ENCODE measurements at places on chromosomes 3 and 15.

DNA sequence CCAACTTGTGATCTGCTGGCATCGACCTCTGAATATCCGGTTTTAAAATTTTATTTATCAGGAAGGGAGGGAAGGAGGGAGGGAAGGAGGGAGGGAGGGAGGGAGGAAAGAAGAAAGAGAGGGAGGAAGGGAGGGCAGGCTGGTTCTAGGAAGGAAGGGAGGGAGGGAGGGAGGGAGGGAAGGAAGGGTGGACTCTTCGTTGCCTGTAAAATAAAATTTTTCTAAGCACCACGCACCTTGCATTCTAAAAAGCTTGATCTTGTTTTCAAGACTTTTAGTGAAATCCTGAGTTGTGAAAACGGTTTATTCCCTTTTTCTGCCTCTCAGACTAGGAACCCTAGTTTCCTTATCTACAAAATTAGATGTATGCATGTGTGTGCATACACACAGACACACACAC is 101.7 kb upstream of the RAP2B start:
- DNase-seq = no peak

- DNase-seq = no peak
Observed at GRCh38 chr3:12462159-12462947, 21.9 kb upstream of the TSEN2 start.

- no peak for DNase-seq
Observed at GRCh38 chr3:76051145-76051544, 265.8 kb upstream of the ZNF717 start.

DNA sequence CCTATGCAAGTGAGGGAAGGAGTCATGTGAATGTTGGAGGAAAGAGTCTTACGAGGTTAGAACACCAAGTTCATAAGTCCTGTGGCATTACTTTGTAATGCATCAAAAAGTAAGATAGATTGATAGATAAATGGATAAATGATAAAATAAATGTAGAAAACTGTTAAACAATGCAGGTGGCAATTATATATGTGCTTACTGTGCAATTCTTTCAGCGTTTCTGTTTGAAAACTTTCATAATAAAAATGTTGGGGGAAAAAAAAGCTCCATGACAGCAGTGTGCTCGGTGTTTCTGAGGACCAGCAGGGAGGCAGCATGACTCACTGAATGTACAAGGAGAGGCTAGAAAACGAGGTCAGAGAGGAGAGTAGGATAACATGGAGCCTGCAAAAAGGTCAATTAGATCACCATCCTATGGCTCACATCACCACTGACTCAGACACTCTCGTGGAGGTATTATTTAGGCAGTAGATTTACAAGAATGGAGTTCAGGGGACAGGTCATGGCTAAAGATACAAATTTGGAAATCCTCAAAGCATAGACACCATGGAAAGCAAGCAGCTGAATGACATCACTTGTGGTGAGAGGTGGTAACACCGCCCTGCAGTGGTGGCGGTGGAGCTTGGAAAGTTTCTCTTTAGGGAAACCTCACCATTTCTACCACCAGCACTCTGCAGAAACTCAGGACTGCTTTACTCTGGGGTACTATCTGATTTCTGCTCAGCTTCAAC is 219.8 kb downstream of the CTNNB1 start:
- DNase-seq = no peak

GRCh38 chr3:172982736-172983364 is 158.2 kb downstream of the SPATA16 start:
- DNase-seq = no peak

GRCh38 chr15:66494262-66494661 is 3.3 kb downstream of the SNAPC5 start:
- no peak for DNase-seq

DNA sequence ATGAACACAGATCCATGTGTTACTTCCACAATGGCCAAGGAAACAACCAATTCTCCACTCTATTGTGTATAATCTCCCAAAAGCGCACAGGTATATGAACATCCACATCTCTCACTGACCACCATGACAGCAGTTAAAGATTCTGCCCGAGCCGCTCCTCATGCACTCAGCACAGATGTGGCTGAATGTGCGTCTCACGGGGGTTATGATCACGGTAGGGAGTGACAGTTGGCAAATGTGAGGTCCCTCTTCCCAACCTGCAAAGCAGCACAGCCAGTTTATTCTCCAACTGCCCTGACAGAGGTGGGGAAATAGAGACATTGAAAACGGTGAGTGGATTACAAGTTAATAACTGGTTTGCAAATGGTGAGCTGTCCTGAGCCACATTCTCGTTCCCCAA is 17.6 kb downstream of the FOXP1 start:
- DNase-seq = no peak

DNA sequence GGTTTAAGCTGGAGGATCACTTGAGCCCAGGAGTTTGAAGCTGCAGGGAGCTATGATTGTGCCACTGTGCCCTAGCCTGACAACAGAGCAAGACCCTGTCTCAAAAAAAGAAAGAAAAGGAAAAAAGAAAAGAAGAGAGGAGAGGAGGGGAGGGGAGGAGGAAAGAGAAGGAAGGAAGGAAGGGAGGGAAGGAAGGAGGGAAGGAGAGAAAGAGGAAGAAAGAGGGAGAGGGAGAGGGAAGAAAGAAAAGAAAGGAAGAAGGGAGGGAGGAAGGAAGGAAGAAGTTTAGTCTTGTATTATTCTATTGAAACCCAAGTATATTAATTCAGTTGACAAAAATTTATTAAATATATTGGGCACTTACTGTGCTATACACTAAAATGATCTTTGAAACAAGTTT is 11.5 kb downstream of the GOLM2 start:
- no peak for DNase-seq

DNA sequence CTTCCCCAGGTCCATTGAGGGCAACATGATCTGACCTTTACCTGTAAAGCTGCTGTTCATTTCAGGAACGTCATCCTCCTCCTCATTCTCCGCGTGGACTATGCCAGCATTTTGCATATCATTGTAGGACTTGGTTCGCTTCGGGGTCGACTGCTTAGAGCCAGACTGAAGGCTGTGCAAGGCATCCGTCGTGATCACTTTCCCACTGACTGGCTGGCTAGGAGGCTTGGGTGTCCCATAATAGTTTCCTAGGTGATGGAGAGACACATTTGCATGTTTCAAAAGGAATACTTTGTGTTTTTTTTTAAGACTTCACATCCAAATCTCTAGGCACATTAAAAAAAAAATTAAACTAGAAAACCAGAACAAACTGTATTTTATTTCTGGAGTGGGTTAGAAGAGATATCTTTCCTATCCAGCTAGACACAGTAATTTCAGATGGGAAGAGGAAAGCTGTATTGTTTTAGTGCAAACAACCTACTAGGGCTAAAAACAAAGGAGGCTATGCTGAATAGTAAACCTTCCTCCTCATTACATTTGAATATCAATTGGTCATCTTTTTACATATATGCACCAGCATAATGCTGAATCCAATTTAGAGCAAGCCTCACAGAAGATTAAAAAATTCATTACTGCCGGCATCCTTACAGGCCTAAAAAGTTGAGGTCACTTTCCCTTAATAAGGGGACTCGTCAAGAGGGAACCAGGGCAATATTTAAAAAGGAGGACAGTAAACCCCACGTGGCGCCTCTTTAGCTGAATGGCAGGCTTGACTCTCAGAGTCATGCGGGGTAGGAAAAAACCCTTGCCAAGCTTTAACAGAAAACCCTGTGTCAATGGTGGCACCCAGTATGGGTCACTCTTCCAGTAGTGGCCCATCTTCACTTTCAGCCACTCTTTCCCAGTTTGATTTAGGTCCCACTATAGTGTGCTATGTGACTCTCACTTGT is 559.9 kb downstream of the MAGI1 start:
- no peak for DNase-seq

DNA sequence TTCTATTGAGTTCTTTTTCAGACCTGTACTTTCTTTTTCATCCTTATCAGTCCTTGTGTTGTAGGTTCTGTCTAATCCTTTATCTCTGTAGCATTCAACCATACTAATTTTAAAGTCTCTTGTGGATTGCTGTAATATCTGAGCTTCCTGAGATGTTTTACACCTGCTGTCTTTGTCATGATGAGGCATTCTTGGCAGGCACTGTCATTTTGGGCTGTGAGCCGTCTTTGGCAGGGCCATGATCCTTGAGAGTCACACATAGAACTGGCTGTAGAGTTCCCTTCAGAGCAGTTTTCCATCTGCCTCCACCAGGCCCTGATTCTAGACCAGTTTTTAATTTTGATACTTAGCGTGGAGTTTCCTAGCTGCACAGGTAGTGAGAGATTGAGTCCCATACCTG is 6.7 kb downstream of the EFCC1 start:
- no peak for DNase-seq

DNA sequence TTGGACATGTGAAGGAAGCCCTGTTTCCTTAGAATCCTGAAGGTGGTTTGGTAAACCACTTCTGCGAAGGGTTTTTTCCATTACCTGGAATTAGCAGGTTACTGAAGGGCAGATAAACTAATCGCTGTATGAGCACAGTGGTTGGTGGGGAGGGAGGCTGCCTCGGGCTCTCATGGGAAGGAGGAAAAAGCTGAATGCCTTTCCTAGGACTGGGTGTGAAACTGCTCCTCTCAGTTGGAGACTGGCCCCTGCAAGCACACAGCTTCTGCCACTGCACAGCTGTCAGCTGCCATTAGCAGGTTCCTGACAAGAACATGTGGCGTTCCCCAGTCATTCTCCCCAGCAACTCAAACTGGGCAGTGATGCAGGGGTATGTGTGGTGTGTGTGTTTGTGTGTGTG is 376.3 kb downstream of the GAP43 start:
- DNase-seq = no peak

GRCh38 chr3:127775398-127776109 is 46.8 kb downstream of the MGLL start:
- no peak for DNase-seq

DNA sequence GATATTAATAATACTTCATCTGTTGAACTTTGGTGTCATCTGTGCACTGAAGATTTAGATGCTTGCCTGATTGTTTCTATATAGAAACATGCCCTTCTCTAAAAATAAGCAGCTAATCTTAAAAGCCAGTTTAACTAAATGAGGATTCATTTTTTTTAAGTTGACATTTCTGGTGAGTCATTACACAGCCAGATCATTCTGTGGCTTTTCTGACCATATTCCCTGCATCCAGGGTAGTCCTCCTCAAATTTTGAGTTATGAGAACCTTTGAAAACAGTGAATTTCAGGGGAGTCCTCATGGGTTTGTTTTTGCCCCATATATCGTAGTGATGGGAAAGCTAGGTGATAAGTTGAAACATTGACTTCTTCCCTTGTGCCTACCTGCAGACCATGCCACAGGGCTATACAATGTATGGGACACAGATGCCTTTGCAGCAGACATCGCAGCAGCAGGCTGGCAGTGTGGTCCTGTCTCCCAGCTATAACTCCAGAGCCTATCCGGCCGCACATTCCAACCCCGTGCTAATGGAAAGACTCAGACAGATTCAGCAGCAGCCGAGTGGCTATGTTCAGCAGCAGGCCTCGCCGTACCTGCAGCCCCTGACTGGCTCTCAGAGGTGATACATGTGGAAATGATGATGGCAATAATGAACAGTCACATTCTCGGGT is 26.5 kb upstream of the P2RY12 start:
- DNase-seq = no peak

- no peak for DNase-seq
Observed at GRCh38 chr15:45612790-45613415, 21.9 kb upstream of the SQOR start.

DNA sequence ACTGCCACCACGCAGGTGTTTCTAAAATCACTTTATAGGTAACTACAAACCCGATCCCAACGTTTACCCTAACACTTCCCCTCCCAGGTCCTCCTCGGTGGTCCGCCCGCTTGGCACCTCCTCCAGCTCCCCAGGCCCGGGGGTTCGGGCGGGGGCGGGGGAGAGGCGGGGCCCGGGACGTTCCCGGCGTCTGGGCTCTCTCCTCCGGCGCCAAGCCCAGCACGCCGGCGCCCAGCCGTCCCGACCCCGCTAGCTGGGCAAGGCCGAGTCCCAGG is 562 bp downstream of the CGGBP1 start:
- DNase-seq = no peak

Data from activated gamma-delta T cell (primary cell).